ENCODE measurements at places on chromosomes 6 and 20.

DNA sequence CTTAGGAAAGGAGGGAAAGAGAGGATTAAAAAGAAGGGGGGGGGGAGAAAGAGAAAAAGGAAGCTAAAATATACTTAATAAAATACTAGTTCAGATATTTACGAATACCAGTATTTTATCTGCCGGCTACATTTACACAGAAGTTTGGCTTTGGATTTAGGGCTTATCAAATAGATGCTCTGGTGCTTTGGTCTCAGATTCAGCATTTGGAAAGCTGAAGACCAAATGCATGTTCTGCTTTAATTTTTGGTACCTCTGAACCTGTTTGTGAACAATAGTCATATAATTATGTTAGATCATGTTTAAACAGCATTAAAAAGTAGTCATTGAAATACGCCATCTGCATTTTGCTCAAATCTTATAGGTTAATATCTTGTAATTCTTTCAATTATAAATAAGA is 786.0 kb upstream of the CITED2 start:
- no peak for DNase-seq

GRCh38 chr20:24211972-24212371 is 223.4 kb upstream of the GGTLC1 start:
- DNase-seq: no peak

- no peak for DNase-seq
Measured at GRCh38 chr20:20266552-20266951, 101.4 kb upstream of the INSM1 start.

DNA sequence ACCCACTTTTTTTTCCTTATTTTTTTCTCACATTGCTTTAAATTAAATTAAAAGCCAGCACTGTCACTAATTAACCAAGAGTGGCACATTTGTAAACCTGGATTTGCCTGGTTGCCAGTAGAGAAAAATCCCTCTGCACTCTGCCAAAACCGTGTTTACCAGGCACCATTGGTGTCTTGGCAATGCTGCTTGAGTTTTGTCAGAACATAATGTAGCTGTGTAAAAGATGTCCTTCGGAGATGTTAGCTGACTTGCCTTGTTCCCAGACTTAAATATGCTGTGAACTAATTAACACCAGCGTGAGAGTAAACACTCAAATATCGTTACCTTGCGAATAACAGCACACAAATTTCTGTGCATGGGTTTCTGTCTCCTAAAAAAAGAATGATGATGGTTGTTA is 694.9 kb upstream of the ID4 start:
- no peak for DNase-seq
